ENCODE measurements at places on chromosomes 3 and 15. TPM values are rescaled to one million over a fixed set of nuclear protein-coding genes. Genes with fewer than 3 reads are reported as not detected.

The HDC gene
- not detected for total RNA-seq

The NAALADL2 gene
- total RNA-seq = 2.5 TPM

DNA sequence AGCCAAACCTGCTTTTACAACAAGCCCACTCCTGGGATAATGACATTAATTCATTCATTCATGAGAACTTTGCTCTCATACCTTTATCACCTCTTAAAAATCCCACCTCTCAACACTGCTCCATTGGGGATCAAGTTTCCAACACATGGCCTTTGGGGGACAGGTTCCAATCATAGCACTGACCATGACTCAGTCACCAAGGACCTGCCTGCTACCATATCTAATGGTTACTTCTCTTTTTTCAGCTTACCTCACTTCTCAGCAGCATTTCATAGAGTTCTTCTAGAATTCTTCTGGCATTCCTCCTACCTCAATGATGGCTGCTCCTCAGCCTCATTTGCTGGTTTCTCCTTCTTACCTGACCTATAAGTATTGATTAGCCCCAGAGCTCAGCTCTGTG is 36.9 kb upstream of the RYK start:
- H3K36me3 ChIP-seq = no peaks in the 10 kb centered on the region
- H3K27me3 ChIP-seq = no peaks in the 10 kb centered on the region
- no peaks in the 10 kb centered on the region for H3K4me1 ChIP-seq
- H3K27ac ChIP-seq = no peak overlapping the region

DNA sequence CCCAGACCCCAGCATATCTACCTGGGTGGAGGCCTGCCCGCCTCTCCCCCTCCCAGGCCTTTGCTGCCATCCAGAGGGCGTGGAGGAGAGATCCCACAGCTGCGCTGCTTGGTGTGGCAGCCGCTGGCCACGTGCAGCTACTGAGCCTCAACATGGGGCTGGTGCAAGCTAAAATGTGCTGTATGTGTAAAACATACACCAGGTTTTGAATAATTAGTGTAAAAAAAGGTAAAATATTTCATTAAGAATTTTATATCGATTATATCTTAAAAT is 95.8 kb downstream of the SEC22A start:
- H3K36me3 ChIP-seq = peaks cover 46% of the 10 kb centered on the region
- no peak overlapping the region for H3K4me3 ChIP-seq
- H3K27ac ChIP-seq = no peak overlapping the region
- no peaks in the 10 kb centered on the region for H3K4me1 ChIP-seq
- no peak for DNase-seq

DNA sequence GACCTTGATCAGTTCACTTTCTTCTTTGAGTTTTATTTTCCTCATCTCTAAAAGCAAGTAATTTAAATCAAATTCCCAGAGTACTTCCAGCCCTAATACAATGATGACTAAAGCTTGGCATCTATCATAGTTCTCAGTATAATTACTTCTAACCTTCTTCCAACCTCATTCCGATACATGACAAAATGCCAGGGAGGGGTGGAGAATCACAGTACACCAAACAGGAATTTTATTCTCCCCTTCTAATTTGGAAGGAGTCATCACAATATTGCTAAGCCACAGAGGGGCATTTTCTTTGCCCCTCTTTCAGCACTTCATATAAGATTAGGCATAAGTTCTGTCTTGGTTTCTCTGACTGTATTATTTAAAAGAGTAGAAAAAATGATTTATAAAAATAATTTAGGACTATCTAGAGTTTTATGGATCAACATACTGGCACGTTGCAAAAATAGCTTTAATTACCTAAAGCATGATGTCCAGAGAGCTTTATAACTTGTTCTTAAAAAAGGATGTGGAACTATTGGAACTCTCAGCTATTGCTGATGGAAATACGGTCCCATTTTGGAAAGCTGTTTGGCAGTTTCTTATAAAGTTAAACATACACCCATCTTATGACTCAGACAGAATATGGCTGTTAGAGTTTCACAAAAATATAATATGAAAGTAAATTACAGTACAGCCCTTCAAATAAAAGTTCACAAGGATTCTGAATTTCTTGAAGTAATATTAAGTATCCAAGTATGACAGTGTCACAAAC is 86.9 kb upstream of the UBE2E2 start:
- H3K36me3 ChIP-seq = no peaks in the 10 kb centered on the region
- no peak overlapping the region for H3K4me3 ChIP-seq
- no peak for DNase-seq
- no peak overlapping the region for H3K27ac ChIP-seq
- H3K27me3 ChIP-seq = no peaks in the 10 kb centered on the region

DNA sequence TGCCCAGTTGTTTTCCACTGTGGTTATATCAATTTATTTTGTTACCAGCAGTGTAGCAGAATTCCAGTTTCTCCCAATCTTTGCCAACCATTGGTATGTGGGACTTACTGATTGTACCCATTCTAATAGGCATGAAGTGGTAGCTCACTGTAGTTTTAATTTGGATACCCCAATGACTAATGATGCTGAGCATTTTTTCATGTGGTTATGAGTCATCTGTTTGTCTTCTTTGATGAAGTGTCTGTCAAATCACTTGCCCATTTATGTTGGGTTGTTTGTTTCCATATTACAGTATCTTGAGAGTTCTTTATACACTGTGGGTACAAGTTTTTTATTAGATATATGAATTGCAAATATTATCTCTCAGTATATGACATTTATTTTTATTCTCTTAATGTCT is 644.3 kb downstream of the NR2F2 start:
- no peak overlapping the region for H3K4me3 ChIP-seq
- no peak overlapping the region for H3K27ac ChIP-seq
- no peak for DNase-seq
- no peaks in the 10 kb centered on the region for H3K4me1 ChIP-seq
- no peaks in the 10 kb centered on the region for H3K27me3 ChIP-seq

DNA sequence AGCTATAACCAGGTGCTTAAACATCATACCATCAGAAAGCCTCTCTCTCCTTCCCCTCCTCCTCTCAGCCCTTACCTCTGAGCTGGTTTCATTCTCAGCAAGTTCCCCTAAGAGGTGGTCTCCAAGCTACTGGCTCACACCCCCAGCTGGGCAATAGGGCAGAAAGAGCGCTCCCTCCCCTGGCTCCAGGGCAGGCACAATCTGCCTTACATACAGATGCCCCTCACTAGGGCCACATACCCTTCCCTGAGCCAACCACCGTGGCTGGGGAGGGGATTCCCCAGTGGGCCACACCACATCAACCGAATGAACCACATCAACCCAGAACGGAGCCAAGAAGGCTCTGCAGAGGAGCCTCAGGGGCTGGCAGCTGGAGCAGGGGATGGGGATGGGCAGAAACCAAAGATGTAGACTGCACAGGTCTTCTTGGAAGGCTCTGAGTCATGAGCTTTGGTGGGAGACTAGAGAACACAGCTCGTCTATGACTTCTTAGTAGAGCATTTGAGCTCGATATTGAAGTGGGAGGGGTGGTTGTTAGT is 4.6 kb upstream of the FBLN2 start:
- H3K4me3 ChIP-seq = no peak overlapping the region
- DNase-seq = no peak
- peak overlapping the region; percentile 79 for H3K27ac ChIP-seq

The TM4SF1 gene
- total RNA-seq = 211 TPM

The ISY1 gene
- 14.3 TPM for total RNA-seq

- no peak overlapping the region for H3K4me3 ChIP-seq
- no peaks in the 10 kb centered on the region for H3K36me3 ChIP-seq
- no peak overlapping the region for H3K27ac ChIP-seq
- H3K4me1 ChIP-seq = no peaks in the 10 kb centered on the region
- no peaks in the 10 kb centered on the region for H3K27me3 ChIP-seq
Measured at GRCh38 chr3:55434789-55435188, 52.3 kb downstream of the WNT5A start.

The MKRN3 gene
- 0.43 TPM for total RNA-seq

- DNase-seq = no peak
- H3K4me3 ChIP-seq = peak overlapping the region; percentile 95
- no peaks in the 10 kb centered on the region for H3K36me3 ChIP-seq
- peak overlapping the region; percentile 98 for H3K27ac ChIP-seq
Measured at GRCh38 chr15:50764461-50765194, 878 bp downstream of the SPPL2A start.

DNA sequence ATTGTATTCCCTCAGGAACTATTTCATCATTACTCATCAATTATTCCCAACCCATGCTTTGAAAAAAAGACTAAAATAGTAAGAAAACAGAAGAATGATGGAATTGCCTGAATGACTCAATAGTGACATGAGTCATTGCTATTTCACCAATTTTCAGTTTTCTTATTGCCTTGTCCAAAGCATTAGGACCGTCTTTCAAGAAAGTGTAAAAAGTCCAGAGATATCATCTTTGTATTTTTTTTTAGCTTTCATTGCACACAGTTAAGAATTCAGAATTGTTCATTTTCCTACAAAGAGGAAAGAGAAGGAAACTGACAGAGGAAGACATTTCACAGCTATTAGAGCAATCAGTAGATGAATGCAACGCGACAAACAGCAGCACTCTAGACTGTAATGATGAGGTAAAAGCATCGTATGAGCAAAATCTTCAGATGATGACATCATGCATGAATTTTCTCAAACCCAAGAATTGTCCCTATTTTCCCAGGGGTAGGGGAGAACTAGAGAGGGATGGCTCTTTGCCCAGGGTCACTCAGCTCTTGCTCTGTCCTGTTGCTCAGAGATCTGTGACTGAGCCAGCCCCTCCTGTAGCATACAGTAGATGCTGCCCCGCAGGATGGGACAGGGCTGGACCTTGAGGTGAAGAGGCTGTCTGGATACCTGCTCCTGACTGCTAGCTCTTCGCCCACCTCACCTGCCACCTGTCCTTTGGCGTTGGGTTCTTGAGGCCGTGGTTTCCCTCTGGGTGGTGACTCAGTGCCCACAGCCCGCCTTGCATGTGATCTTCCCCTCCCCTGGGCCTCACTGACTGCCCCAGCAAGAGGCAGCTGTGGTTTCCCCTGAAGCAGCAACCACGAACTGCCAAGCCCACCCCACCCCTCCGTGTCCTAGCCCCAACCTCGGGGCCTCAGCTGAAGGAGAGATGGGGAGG is 84.8 kb downstream of the PPCDC start:
- no peak overlapping the region for H3K27ac ChIP-seq
- peaks cover 10% of the 10 kb centered on the region for H3K4me1 ChIP-seq
- H3K4me3 ChIP-seq = no peak overlapping the region
- no peaks in the 10 kb centered on the region for H3K36me3 ChIP-seq
- no peaks in the 10 kb centered on the region for H3K27me3 ChIP-seq

- no peak for DNase-seq
- no peaks in the 10 kb centered on the region for H3K27me3 ChIP-seq
- no peaks in the 10 kb centered on the region for H3K4me1 ChIP-seq
Measured at GRCh38 chr3:63151897-63152296, 126.2 kb upstream of the SYNPR start.

- DNase-seq = no peak
- H3K4me1 ChIP-seq = peaks cover 27% of the 10 kb centered on the region
- peak overlapping the region; percentile 68 for H3K4me3 ChIP-seq
- H3K27me3 ChIP-seq = no peaks in the 10 kb centered on the region
- no peaks in the 10 kb centered on the region for H3K36me3 ChIP-seq
Measured at GRCh38 chr3:149658744-149659497, 1.1 kb upstream of the WWTR1 start.
